ENCODE measurements at places on chromosomes 4 and X.

- no peak for DNase-seq
These were observed 2.4 kb downstream of the MAB21L2 start for GRCh38 chr4:150584111-150584915.

DNA sequence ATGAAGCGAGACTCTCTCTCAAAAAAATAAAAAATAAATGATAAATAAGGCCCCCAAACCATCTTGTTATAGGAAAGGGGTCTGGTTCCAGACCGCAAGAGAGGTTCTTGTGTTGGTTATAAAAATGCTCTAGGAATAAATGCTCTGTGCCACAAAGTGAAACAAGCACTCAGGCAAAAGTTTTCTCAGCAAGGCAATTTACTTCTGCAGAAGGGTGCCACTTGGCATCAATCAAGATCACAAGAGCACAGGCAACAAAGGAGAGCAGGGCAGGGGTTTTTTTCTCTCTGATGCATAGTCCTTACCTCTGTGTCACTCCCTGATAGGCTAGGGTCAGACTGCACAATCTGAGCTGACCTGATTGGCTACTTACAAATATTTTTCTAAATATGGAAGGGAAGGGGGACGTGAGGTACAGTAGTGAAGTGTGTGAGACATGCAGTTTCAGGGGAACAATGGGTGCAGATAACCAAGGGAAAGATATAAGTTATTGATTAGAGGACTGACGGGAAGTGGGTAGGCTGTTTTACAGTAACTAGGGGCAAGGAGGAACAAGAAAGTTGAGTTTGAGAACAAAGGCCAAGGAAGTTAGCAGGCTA, 29.8 kb upstream of the FUNDC1 start:
- DNase-seq: no peak

- no peak for DNase-seq
These were observed 1263.6 kb upstream of the ADGRL3 start for GRCh38 chr4:59936566-59936965.

GRCh38 chr4:4694296-4694772, 152.5 kb upstream of the STX18 start:
- DNase-seq: no peak

GRCh38 chrX:124860736-124861135, 458.9 kb upstream of the TEX13C start:
- DNase-seq: no peak

DNA sequence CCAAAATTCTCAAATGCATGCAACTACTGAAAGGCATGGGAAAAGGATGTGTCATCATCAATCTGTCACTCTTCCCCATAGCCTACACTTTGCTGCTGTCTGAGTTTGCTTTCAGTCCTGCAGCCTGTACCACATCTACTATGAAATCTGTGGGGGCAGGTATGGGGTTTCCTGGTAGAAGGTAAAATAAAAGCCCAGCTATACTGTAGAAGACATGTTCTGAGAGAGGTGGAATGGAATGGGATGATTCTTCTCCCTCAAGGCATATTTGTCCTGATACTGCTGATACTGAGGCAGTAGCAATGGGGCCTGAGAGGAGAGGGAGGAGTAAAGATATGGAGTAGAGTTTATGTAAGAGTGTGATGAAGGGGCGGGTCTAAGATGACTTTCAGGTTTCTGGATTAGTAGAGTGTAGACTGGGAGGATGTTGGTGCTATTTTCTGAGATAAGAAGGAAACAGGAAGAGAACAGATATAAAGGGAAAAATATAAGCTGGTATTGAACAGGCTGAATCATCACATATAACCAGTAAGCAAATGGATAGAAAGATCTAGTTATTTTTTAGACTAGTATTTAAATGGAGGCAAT, 38.7 kb upstream of the GYPA start:
- DNase-seq: no peak

Data from astrocyte of the spinal cord (primary cell).